ENCODE measurements at places on chromosomes 6 and 20.
A peak's percentile ranks its signal among the peaks of the same experiment; 100 is the strongest.

- no peak for DNase-seq
Observed at GRCh38 chr6:130708338-130708737, 118.9 kb upstream of the SMLR1 start.

DNA sequence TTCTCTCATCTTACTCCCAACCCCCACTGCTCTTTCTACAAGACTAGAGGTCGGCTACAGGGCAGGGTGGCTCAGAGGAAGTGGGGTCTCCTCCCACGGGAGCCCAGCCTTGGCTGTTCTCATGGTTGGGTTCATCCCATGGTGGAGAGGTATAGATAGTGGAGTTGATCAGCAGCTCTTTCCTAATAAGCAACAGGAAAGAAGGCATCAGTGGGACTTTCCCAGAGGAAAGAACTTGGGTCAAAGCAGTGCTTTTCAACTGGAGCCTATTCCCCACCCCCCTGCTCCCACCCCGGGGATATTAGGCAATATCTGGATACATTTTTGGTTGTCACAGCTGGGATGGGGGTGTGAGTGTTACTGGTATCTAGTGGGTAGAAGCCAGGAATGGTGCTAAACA lies 200.9 kb downstream of the NFATC2 start:
- DNase-seq, result no peak

DNA sequence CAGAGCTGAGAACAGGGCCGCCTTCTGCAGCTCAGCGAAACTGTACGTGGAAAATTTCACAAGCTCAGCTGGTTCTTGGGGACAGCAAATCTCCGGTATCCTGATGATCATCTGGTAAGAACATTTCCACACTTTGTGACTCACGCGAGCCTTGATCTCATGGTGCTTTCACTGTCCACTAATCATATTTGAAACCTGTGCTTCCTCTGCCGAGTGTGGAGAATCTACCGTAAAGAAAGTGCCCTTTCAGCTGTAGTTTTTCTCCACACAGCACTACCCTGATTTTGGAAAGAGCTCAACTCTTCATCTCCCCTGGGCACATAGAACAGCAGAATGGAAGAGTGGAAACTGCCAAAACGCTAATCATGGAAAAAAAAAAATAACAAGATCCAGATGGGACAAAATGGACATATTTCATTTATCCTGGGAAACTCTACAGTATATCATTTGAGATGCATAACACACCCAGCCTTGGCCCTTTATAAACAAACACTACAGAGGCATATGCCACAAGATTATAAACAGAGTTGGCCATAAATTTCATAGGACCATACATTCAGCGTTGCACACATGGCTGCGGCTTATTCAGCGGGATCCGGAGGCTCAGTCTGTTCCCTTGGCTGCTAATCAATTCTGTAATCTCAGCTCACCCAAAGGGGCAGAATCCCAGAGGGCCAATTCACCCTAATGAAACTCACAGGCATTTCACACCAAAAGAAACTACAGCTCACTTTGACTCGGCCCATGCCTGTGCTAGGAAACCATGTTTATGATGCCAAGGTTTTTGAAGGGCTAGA lies 434.5 kb downstream of the HDGFL1 start:
- DNase-seq, result no peak

- DNase-seq, result no peak
Observed at GRCh38 chr6:76072562-76072961, at the start of gene IMPG1. Gene IMPG1, minus strand, starts transcription at chr6:76072662. Its CDS starts 174 bp downstream, at chr6:76072488.

GRCh38 chr6:11538052-11538818 lies 686 bp downstream of the TMEM170B start:
- peak; percentile 2 for DNase-seq

- DNase-seq, result peak; percentile 10
Observed at GRCh38 chr20:47487175-47487917, 14.3 kb upstream of the NCOA3 start.

GRCh38 chr20:4154958-4155411 lies 139.6 kb upstream of the RNF24 start:
- no peak for DNase-seq

DNA sequence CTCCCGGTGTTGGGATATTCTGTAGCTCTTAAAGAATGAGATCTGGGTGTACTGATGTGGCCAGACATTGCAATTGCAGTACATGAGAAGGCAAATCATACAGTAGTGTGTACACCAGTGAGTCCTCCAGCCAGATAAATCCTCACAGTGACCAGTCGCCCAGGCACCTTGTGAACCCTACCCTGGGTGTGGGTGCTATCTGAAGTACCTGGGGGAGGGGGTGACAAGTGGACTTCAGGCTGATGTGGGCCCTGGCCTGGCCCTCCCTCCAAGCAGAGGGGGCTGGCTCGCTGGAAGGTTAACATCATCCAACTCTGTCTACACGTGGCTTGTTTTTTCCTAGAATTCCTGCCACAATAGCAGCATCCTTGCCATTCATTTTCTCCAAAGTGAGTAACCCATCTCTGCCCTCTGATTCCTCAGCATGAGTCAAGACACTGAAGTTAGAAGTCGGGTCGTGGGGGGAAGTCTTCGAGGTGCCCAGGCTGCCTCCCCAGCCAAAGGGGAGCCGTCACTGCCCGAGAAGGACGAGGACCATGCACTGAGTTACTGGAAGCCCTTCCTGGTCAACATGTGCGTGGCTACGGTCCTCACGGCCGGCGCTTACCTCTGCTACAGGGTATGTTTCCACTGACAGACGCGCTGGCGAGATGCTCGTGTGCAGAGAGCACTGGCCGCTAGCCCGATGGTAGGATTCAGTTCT lies 70.8 kb downstream of the PTPN1 start:
- DNase-seq, result no peak

GRCh38 chr6:89348372-89348771 lies 4.2 kb downstream of the UBE2J1 start:
- no peak for DNase-seq

DNA sequence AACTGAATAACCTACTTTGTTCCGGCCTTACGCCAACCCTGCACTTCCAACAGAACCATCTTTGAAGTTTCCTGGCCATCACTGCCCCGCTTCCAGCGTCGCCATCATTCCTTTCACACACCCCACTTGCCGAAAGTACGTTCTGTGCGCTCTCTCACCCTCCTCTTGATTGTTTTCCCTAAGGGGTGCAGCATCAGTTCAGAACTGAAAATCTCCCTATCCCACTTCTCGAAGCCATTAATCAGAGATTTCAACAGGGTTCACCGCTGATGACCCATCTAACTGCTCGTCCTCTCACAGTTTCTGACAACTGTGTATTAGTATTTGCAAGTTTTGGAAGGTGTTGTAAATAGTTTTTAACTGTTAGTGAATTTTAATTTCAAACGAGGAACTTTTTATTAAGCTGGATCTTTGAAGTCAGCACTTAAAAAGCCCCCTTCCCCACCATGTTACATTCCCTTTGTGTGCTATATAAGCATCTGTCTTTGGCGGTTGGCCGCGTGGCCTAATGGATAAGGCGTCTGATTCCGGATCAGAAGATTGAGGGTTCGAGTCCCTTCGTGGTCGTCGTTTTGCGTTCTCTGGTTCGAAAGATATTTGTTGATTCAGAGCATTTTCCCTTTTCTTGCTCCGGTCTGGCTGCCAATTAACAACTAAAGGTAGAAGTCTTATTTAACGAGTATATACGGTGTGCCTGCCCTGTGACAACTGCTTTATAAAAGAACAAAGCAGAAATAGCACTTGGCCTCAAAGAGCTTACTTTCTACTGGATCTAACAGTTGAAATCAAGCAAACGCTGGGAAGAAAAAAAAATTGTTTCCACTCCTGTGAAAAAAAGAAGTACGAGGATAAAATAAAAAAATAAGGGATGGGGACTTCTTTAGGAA lies 42.6 kb downstream of the TRIM27 start:
- peak; percentile 55 for DNase-seq

DNA sequence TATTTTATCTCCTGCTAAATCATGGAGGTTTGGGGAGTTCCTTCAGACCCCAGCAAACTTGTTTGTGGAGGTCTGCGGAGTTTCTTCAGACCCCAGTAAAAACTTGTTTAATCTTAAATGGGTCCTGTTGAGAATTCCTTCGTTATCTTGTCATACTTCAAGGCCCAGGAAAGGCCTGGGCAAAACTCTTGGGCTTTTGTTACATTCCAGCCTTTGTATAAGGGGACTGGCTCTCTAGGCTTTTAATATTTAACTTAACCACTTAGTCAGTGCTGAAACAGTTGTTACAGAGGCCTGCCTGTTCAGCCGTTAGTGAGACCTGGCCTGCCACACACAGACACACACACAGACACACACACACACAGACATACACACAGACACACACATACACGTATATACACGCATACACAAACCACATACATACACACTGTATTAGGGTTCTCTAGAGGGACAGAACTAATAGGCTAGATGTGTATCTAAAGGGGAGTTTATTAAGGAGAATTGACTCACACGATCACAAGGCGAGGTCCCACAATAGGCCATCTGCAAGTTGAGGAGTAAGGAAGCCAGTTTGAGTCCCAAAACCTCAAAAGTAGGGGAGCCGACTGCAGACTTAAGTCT lies 21.3 kb upstream of the CST3 start:
- DNase-seq, result no peak

DNA sequence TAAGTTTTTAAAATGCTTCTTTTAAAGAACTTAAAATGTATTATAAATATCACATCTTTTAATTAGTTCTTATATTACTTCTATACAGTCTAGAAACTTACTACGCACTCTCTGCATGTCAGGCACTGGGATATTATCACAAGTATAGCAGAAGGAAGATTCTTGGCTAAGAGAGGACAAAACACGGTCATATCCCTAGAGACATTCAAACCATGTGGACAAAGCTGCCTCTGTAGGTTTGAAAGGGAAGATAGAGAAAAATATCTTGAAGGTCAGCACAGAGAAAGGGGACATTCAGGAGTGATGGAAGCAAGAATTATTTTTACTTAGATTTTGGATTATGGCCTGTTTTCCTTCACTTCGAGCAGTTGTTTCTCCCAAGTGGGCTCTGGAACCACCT lies 64.1 kb downstream of the LRRC1 start:
- no peak for DNase-seq

DNA sequence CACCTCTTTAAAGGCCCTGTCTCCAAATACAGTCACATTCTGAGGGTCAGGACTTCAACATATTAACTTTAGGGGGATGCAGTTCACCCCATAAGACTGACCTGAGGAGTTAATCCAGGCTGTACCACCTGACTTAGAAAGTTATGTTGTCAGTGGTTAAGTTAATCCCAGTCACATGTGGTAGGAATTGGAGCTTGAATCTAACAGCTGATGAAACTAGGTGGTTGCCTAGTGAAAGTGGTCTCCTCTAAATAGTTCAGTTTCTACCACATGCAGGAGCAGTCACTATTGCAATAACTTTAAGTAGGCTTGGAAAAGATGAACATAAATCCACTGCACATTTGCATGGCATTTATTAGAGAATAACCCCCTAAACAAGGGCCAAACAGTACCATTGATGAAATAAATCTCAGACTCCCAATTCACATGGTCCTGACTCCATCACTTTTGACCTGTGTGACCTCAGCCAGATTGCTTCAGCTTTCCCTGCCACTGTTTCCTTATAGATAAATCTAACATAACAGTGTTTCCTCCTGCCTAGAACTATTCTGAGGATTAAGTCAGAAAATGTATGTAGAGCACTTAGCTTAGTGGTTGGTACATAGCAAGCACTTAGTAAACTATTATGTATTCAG lies 20.1 kb downstream of the SAMD5 start:
- no peak for DNase-seq

DNA sequence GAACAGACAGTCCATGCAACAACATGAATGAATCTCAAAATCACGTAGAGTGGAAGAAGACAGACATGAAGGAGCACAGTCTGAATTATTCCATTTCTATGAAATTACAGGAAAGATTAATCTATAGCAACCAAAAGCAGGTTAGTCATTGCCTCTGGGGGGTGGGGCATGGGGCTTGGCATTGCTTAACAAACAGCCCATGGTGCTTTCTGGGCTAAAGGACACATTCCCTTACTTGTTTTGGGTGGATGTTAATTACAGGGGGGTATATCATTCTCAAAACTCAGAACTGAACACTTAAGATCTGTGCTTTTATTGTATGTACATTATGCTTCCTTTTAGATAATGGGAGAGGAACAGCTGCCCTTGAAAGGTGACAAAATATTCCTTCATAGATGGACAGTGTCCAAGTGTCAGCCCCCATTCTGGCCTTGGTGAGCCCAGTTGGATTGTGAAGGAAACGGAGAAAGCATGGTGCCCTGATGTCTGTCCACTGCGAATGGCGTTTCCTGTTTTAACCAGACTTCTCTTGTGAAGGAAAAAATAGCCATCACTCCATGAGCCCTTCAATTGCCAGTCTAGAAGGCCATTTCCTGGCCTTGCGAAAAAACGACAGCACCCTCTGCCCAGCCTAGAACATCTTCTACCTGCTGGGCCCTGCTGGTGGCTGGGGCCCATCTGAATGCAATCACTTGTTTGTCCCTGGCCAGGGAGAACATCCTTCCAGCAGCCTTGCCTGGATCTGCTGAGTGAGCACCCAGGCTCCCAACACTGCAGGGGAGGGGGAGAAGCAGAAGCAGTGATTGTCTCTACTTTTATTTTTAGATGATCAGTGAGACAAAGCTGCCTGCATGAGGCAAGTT lies 179.7 kb downstream of the BCAS1 start:
- DNase-seq, result no peak

GRCh38 chr6:111200350-111201243 lies 113.3 kb downstream of the SLC16A10 start:
- no peak for DNase-seq

GRCh38 chr6:48068278-48069251 lies 42.4 kb downstream of the PTCHD4 start:
- DNase-seq, result no peak

Data from activated CD4-positive, CD25-positive, alpha-beta regulatory T cell (primary cell).